ENCODE measurements at places on chromosomes 7 and 10.

GRCh38 chr7:132191418-132191817, 384.9 kb downstream of the PLXNA4 start:
- no peak for DNase-seq

- no peak for DNase-seq
Measured at GRCh38 chr10:14665304-14665703, 109.4 kb downstream of the FAM107B start.

GRCh38 chr7:65974876-65975275, 7.1 kb downstream of the GUSB start:
- DNase-seq = no peak

DNA sequence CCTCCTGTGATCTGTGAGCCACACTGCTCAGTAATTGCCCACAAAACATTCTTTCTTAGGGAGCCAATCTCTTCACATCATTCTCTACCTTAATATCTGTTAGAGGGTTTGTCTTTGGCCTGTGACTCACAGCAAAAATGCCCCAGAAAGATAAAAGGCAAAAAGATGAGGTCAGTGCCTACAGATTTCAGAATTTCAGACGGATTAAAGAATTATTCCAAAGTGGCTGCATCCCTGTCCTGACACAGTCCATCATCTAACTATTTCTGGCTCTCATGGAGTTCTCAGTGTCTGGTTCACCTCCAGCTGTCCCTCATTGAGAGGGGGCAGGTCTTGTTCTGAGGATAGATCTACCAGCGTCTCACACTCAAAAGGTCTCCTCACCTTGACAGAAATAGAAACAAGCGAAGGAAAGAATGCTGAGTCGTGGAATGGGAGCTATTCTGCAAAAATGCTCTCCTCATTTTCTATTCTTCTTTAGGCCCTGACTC, 138.5 kb upstream of the AOAH start:
- DNase-seq = no peak

GRCh38 chr7:963236-964078, 9.0 kb upstream of the ADAP1 start:
- DNase-seq = no peak

- no peak for DNase-seq
Measured at GRCh38 chr7:31123321-31123720, 71.2 kb downstream of the ADCYAP1R1 start.

- no peak for DNase-seq
Measured at GRCh38 chr10:92809840-92810239, 38.5 kb upstream of the EXOC6 start.

DNA sequence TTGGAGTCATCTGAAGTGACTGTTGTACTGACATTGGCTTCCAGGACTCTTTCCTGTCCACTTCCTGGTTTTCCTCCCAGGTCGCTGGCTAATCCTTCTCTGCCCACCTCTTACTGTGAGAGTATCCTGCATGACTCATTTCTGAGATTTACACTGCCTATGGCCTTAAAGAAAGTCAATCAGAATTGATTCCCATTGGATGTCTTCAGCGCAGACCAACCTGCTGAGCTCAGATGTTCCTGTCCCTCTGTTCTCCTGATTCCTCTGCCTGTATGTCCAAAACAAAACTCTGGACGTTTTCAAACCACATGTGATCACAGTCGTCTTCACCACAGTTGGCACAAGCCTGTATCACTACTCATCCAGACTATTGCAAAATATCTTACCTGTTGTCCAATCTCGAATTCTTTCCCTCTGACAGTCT, 262.1 kb downstream of the CREB5 start:
- DNase-seq = no peak

DNA sequence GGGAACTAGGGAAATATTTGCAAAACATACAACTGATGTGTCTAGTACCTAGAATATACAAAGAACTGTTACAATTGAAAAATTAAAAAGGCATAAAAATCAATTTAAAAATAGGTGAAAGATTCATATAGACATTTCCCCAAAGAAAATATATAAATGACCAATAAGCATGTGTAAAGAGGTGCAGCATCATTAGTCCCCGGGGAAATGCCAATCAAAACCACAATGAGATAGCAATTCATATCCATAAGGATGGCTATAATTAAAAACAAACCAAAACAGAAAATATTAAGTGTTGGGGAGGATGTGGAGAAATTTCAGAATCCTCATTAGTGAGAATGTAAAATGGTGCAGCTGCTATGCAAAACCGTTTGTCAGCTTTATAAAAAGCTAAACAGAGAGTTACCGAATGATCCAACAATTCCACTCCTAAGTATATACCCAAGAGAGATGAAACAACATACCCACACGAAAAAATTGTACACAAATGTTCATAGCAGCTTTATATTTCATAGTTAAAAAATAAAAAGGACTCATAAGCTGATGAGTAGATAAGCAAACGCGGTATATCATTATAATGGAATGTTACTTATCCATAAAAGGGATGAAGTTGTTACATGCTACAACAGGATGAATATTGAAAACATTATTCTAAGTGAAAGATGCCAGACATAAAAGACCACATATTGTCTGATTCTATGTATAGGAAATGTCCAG, 210.1 kb upstream of the INHBA start:
- no peak for DNase-seq

GRCh38 chr10:125344573-125345171, 184.3 kb upstream of the CTBP2 start:
- no peak for DNase-seq

DNA sequence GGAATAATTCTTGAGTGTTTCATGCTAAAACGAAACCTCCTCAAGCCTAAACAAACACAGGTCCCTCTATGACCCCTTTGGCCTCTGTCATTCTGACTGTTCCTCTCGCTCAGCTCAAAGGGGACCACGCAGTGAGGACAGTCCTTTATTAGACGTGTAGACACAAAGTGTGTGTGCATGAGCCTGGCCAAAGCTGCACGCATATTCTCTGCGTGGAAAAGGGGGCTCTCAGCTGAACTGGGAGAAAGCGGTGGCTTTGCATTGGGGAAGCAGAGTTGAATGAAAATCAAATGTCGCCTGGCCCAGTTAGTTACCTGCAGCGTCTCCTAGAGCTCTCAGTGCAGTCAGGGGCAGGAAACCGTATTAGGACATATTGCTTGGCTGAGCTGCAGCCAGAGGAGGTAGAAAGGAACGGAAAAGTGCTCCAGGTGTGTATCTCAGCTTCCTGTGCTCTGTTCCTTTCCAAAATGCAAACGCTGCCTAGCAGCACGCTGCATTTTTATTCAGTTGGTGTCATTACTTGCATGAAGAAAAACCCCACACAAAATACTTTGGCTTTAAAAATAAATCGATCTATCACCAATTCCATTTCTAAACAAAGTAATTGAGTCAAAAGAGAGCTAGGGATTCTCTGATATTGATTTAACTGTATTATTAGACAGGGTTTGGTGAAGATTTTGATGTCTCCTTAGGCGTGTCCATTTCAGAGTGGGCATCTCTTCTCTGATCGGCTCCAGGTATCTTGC, 4.9 kb downstream of the GATA3 start:
- no peak for DNase-seq

DNA sequence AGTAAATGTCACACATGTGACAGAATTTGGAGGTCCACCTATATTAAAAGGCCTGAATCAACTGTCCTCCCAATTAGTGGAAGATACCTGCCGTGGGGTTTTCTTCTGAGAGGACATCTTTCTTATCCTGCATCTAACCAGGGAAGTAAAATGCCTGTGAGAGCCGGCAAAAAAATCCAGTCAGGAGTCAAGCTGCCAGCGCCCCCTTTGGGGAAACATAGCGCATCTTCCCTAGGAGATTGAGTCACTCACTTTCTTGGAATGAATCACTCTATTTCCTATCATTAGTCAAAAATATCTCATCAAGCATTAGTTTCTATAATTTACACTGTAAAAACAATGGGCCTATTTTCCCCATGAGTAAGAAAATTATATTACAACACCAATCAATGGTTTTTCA, 66.4 kb upstream of the ANK3 start:
- no peak for DNase-seq

DNA sequence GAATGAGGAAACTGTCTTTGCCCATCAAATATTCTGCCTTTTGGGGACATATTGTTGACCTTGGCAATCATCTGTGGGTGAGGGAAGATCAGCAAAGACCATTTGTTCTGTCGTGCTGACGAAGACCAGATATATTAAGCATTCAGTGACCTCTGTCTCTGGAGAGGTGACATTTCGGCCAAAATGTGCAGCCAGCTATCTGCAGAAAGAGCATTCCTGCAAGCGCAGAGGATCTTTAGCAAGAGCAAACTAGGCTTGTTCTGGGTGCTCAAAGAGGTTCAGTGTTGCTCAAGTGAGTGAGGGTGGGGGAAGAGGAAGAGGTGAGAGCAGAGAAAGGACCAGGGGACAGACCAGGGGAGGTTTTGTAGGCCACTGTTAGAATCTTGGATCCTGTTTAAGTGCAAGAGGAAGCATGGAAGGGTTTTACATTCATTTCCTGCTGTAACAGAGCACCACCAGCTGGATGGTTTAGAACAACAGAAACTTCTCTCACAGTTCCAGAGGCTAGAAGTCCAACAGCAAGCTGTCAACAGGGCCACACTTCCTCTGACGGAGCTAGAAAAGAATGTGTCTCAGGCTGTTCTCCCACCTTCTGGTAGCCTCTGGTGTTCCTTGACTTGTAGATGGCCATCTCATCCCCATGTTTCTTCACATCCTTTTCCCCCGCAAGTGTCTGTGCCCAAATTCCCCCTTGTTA, 11.2 kb downstream of the C10orf120 start:
- DNase-seq = no peak

GRCh38 chr10:21494191-21495001, 31.1 kb downstream of the SKIDA1 start:
- no peak for DNase-seq

DNA sequence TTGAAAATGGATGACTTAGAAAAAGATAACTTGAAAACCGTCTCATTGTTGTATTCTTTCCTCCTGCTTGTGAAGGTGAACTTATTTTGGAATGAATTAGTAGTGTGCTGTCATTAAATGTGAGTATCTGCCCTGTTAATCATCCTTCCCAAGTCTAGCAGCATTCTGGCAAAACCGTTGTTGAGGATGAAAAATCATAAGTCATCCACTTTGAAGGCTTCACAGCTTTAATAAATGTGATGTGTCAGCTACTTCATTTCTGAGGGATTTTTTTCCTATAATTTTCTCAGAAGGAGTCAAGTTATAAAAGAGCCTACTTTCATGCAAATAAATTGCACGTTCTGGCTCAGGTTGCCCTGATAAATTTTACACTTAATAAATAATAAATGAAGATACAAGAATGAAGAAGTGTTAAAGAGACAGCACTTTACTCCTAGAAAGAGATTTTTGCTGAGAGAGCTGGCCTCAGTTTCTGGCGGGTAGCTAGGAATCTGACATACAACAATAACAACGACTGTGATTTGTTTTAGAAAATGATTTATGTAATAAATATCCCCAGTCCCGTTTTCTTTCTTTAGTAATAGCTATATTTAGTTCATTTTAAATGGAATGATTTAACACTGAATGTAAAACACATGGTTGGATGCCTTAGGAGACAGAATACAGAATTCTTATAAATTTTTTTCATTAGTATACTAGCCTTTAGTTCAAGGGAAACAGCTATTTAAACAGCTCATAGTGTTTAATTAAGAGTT, 516.5 kb upstream of the KLF6 start:
- no peak for DNase-seq

DNA sequence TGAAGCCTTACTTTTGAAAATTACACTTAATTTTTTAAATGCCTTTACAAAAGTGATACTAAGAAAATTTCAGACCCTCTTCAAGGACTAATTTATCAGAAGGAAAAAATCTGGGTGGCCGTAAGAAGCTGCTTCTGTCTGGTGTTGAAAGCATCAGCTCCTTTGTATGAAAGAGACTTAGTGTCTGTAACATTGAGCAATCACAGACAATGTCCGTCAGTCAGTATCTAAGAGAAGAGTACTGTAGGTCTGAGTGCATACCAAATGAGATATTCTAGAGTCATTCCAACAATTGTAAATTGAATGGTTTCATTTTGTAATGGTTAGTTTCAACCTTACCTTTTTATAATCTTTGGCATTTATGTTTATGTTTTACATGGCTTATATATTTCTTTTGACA, 11.1 kb upstream of the MDFIC start:
- no peak for DNase-seq

DNA sequence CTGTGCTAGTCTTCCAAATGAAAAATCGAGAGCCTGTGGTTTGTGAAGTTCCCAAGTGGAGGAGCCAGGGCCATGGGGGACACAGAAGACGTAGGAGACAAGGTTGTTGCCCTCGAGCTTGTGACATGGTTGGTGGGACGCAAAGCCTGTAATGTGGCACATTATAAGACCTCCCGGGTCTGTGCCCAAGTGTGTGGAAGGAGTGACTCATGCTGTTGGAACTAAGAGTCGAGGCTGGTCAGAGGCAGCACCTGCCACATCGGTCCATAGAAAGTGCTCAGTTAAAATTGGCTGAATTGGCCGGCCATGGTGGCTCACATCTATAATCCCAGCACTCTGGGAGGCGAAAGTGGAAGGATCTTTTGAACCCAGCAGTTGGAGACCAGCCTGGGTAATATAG, 27.0 kb upstream of the PODXL start:
- DNase-seq = no peak

DNA sequence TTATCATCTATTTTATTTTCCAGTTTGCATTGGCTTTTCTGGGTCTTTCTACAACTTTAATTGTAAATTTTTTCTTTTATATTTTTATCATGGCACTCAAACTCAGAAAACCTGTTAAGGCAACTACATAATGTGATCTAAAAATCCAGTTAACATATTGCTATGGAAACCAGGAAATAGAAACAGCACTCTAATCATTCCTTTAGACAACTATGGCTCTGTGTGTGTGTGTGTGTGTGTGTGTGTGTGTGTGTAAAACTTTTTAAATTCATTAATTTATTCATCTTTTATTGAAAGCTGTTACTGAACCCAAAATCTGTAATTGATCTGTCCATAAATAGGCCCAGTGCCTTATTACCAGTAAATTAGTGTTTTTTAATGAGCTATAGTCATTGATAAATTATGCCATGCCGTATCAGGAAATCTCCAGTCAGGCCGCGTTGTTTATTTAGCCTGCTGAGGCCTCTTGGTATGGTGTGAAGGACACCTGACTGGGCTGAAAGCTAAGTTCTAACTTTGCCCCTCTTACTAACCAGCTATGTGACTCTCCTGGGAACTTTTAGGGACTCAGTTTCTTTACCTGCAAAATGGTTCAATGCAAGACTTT, 1.5 kb upstream of the MET start:
- no peak for DNase-seq

DNA sequence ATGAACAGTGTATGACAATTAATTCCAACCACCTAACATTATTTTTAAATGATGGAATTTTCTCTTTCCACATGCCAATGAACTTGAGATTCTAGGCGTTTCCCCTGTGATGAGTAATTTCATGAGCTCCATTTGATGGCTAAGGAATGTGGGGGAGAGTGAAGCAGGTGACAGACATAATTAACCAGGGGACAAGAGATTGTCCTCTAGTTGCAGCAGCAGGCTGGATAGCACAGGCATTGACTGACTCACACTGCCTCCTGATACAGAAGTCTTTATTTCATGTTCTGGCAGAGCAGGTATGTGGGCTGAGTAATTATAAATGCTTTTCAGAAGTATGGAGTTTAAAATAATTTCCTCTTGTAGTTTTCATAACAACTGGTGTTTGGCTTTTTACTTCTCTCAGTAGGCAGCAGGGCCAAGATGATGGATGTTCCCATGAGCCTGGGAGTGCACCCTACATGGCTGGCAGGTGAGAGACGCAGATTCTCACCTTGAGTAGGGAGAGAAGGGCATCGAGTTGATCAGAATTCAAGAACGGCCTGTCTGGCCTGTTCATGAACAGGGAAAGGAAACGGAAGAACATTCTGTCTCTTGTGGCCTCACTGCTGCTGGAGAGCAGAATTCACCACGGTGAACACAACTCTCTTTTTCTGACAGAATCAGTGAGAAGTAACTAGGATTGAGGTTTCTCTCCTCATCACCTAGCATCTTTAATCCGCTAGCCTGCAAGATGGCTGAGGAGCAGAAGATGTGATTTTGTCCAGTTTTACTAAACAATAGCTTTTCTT, 118.8 kb downstream of the AOAH start:
- no peak for DNase-seq
